ENCODE measurements at places on chromosomes 2 and 18.
A peak's percentile ranks its signal among the peaks of the same experiment; 100 is the strongest.

DNA sequence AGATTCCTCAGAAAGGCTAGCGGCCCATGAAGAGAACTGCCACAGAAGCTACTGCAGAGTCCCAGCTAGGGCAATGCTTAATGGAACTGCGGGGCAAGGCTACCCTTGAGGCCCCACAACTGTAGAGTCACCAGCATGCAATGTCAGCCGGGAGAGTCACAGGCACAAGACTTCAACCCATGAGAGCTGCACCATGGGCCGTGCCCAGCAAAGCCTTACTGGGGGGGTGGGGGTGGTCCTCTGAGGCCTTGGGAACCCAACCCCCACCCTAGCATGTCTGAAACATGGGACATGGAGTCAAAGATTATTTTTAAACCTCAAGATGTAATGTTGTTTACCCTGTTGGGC, 20.2 kb downstream of the DPP4 start:
- no peak for DNase-seq

GRCh38 chr2:227479865-227480475, 8.0 kb downstream of the AGFG1 start:
- no peak for DNase-seq

GRCh38 chr2:238398577-238398976, 28.1 kb upstream of the ASB1 start:
- DNase-seq: no peak

- no peak for DNase-seq
Measured at GRCh38 chr2:8850845-8851487, 13.6 kb upstream of the KIDINS220 start.

DNA sequence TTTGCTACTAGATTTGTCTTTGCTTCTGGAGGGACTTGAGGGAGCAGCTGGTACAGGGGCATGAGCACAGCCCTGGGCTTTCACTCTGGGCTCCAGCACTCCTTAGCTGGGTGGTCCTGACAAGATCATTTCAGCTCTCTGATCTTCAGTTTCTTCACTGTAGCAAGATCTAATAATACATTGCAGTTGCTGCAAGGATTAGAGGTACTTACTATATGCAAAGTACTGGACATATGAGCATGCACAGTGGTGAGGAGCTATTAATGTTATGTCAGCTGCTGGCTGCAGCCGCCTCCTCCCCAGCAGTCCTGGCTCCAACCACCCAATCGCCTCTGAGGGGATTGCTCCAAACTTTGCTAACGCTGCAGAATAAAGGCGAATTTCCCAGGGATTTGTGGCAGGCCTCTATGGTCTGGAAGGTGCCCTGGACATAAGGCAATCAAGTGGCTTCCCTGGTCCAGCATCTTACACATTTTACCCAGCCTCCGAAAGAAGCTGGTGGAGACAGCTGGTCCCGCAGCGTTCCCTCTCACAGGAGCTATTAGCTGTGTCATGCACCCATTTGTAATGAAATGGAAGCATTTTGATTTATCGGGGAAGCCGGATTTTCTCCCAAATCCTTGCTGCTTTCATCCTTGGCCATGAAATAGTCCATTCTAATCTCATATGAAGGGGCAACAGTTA, 96.7 kb downstream of the RHOB start:
- DNase-seq: no peak

DNA sequence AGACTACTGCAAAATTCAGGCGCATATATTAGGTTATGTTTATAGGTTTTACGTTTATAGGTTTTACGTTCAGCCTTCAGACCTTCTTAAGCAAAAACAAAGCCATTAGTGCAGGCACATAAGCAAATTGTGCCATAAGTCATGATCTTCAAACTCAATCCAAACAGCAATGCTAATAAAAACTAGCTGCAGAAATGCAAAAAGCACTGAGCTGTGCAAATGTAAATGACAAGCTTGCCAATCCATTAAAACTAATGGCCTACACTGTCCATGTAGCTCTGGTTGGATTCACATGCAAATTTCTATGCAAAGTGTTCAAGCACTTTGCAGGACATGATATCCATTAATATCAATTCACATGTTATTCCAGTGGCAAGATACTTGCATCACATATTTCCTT, 50.9 kb downstream of the LRPPRC start:
- no peak for DNase-seq

- DNase-seq: no peak
Measured at GRCh38 chr2:66522611-66523376, 87.9 kb downstream of the MEIS1 start.

- DNase-seq: no peak
Measured at GRCh38 chr2:160884056-160884455, 276.2 kb upstream of the TANK start.

DNA sequence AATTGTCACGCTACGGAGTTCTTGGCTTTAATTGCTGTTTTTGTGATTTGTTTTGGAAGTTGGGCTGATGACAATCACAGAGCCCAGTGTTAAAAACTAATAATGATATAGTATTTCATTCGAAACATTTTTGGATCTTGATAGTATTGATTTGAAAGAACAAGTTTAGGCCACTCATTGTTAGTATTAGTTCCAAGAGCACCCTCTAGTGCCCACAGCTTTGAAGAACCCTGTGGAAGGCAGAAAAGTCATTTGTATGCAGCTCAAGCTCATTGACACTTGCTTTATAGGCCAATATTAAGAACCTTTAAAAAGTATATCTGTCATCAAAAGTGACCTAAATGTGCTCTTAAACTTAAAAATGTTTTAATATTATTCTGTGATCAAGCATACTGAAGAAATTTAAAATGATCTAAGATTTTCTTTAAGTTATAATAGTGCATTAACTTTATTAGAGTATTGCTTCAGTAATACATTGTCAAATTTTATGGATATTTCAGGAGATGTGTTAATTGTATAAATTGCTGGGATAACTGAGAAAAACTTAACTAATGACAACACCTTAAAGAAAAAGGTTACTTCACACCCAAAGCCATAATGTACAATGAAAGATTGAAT, 191.0 kb downstream of the GRB14 start:
- peak; percentile 20 for DNase-seq

GRCh38 chr18:66325251-66325650, 278.6 kb downstream of the CDH19 start:
- no peak for DNase-seq

- no peak for DNase-seq
Measured at GRCh38 chr2:62281663-62282062, 85.7 kb downstream of the B3GNT2 start.

DNA sequence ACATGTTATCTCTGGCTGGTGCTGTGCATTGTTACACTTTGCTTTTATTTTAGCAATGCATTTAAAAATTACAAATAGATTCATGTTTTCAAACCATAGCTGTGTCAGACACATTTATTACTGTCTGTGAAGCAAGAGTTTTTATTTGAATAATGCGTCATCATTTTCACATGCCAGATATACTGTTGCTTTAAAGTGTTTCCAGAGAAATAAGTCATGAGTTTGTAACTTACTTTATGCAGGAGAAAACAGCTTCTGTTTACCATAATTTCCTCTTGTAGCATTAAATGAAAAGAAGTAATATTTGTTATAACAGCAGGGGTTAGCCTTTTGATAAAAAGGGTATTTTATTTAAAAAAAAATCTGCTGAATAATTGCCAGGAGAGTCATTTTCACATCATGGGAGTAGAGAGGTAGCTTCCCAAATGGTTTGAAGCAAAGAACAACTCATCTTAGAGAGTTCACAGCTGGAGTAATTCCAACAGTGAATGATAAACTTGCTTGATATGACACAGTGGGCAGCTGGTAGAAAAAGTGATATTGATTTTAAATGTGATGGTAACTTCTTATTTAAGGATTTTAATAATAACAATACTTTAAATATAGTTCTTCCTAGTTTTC, 1274.5 kb upstream of the CRIM1 start:
- no peak for DNase-seq

DNA sequence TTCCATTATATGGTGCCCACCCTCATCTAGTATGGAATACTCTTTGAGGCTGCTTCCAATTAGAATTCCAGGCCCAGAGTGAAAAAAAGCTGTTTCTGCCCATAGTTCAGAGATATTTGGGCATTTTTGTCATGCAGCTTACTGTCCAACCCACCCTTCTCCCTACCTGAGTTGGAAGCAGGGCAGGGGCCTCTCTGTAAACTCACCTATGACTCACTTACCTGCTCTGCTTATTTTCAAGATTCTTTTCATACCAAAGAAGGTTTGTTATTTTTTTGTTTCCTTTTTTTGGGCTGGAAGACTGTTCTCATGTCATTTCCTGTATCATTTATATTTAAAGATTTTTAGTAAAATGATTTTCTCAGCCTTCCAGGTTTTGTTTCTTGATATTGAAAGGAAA, 38.4 kb upstream of the PPP1R1C start:
- DNase-seq: no peak

- DNase-seq: no peak
Measured at GRCh38 chr2:23146011-23146410, 239.0 kb upstream of the KLHL29 start.
